Activated CD4-positive, alpha-beta T cell treated with anti-CD3 and anti-CD28 coated beads for 36 hours (primary cell): ENCODE measurements at places on chromosomes 11 and 22. TPM values are rescaled to one million over a fixed set of nuclear protein-coding genes. Genes with fewer than 3 reads are reported as not detected.
A peak's percentile ranks its signal among the peaks of the same experiment; 100 is the strongest.

The WT1 gene
- not detected for total RNA-seq

The SMIM35 gene
- 0.09 TPM for total RNA-seq

The PDE2A gene
- total RNA-seq: 0.73 TPM

DNA sequence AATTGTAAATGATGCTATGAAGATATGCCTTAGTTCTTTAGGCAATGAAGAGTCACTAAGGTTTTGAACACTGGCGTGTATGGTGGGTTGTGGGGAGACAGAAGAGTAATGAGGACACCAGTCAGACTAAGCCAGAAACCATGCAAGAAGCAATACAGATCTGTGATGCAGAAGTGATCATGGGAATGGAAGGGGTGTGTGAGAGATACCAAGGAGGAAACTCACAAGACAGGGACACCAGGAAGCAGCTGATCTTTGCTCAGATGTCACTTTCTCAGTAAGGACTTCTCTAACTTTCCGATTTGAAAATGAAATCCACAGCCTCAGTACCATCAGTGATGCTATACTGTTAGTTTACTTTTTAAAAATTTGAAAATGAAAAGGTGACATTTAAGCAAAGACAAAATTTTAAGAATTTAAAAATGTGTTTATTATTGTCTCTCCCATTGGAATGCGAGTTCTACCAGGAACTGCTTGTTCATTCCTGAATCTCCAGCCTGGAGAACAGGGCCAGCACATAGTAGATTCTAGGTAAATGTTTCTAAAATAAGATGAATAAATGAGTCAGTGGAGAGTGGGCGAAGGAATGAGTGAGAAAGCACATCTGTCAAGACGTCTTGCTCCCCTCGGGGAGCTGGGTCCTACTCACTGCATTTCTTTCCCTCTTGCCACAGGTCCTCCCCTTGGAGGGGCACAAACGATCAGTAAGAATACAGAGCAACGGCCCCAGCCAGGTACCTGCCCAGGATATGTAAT lies 60.4 kb downstream of the KCNJ1 start:
- peak overlapping the region; percentile 59 for H3K27ac ChIP-seq
- peaks cover 30% of the 10 kb centered on the region for H3K36me3 ChIP-seq
- H3K4me3 ChIP-seq: no peak overlapping the region
- no peak for DNase-seq

DNA sequence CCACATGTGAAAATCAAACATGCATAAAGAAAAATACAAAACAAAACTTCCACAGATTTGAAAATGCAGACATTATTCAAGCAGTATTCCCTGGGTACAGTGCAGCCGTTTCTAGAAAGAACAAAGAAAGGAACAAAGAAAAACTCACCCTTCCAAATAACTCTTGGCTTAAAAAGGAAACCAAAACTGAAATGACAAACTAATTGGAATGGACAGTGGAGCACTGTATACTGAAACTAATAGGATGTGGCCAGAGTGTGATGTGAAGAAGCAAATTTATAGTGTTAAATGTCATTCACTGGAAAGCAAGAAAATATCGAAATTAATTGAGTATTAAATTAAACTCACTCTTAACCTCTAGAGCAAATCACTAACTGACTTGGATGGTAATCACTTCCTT lies 55.4 kb downstream of the QSER1 start:
- no peaks in the 10 kb centered on the region for H3K27me3 ChIP-seq
- no peak overlapping the region for H3K4me3 ChIP-seq
- no peak overlapping the region for H3K27ac ChIP-seq
- DNase-seq: no peak
- H3K36me3 ChIP-seq: peaks cover 14% of the 10 kb centered on the region
- H3K4me1 ChIP-seq: no peaks in the 10 kb centered on the region

- H3K4me3 ChIP-seq: peak overlapping the region; percentile 79
- H3K4me1 ChIP-seq: peaks cover 22% of the 10 kb centered on the region
- no peak for DNase-seq
- peaks cover 2% of the 10 kb centered on the region for H3K36me3 ChIP-seq
- peak overlapping the region; percentile 90 for H3K27ac ChIP-seq
Observed at GRCh38 chr11:44065161-44065661, 859 bp upstream of the ACCS start.

DNA sequence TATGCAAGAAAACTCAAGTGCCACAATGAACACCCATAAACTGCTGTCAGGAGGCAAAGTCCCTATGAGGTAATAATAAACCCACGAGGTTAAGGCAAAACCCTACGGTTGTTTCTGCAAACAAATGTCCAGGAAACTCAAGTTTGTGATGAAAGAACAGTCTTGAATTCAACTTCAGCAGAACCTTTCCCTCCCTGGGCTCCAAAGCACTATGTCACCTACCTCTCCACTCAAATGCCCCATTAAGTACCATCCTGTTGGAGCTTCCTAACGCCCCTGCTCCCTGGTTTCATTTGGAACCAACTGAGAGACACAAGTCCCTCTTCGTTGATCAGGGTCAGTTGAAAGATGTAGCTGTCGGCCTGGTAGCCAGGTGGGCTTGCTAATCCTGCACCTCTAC lies 2.6 kb upstream of the C11orf91 start:
- no peak for DNase-seq
- no peak overlapping the region for H3K27ac ChIP-seq
- no peak overlapping the region for H3K4me3 ChIP-seq
- H3K4me1 ChIP-seq: peaks cover 10% of the 10 kb centered on the region
- H3K27me3 ChIP-seq: peaks cover 4% of the 10 kb centered on the region

GRCh38 chr11:134065381-134065780 lies 3.5 kb upstream of the JAM3 start:
- no peak overlapping the region for H3K27ac ChIP-seq
- no peaks in the 10 kb centered on the region for H3K36me3 ChIP-seq

DNA sequence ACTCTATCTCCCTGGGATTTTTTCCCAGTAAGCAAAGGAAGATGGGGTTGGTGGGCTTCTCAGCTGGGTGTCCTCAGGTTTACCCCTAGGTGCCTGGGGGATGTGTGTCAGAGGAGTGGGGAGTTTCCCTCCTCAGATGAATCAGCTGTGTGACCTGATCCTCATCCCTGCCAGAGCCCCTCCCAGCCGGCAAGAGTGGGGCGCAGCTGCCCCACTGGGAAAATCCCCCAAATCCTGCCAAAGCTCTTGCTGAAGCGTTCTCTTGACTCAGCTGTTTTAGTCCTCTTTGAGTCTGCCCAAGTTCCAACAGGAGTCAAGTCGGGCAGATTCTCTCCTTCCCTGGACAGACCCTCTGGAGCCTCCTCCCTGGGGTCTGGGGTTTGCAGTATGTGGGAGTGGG lies 6.0 kb downstream of the C11orf68 start:
- peaks cover 23% of the 10 kb centered on the region for H3K4me1 ChIP-seq
- H3K27ac ChIP-seq: no peak overlapping the region
- H3K36me3 ChIP-seq: no peaks in the 10 kb centered on the region
- no peak for DNase-seq
- H3K4me3 ChIP-seq: no peak overlapping the region
- peaks cover 2% of the 10 kb centered on the region for H3K27me3 ChIP-seq

DNA sequence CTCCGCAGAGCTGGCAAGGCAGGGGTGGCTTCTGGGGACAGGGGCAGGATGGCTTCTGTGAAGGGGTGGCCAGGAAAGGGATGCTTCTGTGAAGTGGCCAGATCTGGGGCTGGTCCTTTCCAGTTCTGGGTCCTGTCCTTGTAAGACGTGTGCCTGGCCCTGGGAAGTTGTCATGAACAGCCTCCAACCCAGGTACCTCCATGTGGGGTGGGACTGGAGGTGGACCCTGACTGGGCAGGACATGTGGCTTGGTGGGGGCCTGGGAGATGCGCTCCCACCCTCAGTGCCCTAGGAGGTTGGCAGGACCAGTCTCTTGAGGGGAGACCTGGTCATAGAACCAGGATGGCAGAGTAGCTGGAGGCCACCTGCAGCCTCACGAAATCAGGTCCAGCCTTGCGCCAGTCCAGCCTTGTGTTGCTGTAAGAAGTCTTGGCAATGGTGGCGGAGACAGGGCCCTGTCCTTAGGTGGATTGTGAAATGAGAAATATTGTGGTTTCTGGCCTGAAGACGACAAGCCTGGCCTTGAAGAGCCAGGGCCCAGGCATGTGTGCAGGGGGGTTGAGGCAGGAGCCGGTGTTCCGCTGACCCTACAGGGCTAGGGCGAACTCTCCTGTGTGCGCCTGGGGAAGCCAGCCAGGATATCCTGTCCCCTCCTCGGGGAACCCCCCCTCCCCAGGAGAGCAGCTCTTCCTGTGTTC lies 2.6 kb downstream of the KCNQ1 start:
- peak; percentile 24 for DNase-seq
- peaks cover 31% of the 10 kb centered on the region for H3K4me1 ChIP-seq
- no peaks in the 10 kb centered on the region for H3K36me3 ChIP-seq
- H3K27ac ChIP-seq: peak overlapping the region; percentile 74
- H3K4me3 ChIP-seq: peak overlapping the region; percentile 86

DNA sequence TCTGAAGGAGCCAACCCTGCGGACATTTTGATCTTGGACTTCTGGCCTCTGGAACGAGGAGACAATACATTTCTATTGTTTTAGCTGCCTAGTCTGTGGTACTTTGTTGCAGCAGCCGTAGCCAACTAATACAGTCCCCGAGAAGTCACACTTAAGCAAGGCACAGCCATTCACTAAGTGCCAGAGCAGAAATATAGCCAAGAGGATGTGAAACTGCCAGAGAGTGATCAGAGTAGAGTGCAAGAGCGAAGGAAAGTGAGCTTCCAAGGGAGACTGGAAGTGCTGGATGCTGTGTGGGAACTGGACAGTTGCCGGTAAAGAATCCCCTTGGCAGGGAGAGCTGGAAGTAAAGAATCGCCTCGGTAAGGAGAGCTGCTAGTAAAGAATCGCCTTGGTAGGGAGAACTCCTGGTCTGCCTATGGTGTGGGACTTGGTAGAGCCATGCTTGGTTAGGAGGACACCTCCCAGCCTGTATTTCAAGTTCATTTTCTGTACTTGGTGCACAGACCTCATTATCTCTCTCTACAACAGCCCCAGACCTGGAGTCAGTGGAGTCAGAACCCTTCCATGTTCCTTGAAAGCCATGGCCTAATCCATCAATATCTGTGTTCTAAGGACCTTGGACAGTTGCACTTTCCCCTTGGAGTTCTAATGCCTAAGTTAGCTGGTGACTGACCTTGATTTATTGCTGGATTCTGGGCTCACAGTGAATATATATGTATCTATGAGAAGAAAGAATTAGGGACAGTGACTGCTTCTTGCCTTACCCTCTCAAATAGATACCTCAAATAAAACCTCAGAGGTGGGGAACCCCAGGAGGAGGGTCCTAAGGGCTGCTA lies 162.1 kb downstream of the LDLRAD3 start:
- H3K36me3 ChIP-seq: no peaks in the 10 kb centered on the region
- H3K27me3 ChIP-seq: peaks cover 8% of the 10 kb centered on the region
- no peak for DNase-seq
- no peaks in the 10 kb centered on the region for H3K4me1 ChIP-seq
- no peak overlapping the region for H3K27ac ChIP-seq

- H3K27ac ChIP-seq: no peak overlapping the region
- H3K27me3 ChIP-seq: no peaks in the 10 kb centered on the region
- no peaks in the 10 kb centered on the region for H3K4me1 ChIP-seq
- DNase-seq: no peak
Observed at GRCh38 chr22:49433717-49434611, 393.7 kb downstream of the BRD1 start.

DNA sequence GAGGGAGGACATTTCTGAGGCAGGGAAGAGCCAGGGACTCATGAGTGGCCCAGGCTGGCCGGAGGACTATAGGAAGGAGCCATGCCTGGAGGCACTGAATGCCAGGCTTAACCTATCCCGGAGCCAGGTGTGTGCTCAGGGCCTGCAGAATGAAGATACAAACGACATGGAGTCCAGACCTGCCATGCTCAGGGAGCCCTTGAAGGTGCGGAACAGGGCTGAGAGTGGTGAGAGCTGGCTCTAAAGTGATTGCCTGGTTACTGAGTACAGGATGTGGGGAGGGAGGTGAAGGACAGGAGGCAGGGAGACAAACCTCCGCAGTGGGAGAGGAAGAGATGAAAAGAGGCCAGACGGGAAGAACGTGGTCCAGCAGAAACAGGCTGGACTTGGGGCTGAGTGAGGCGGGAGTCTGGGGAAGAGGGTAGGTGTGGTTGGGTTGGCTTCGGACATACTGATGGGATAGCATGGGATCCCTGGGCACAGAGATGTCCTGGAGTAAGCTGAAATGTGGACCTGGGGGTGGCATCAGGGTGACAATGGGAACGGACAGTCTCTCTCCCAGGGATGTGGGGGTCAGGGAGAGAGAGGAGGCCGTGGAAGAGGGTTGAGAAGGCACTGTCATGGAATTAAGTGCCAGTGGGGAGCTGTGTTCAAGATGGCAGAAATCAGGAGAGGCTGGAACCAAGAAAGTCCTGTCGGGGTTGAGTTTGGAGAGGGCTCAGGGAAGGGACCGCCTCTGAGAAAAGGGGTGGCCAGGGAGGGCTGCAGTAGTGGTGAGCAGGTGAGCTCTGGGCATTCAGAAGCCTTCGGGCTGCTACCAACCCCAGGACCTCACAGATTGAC lies 1.5 kb upstream of the ANKRD13D start:
- peaks cover 49% of the 10 kb centered on the region for H3K4me1 ChIP-seq
- peak overlapping the region; percentile 97 for H3K27ac ChIP-seq
- peak; percentile 59 for DNase-seq
